ENCODE measurements at places on chromosomes 16 and 17.
A peak's percentile ranks its signal among the peaks of the same experiment; 100 is the strongest.

- no peak for DNase-seq
These were observed 21.1 kb downstream of the ETV4 start for GRCh38 chr17:43524945-43525575.

DNA sequence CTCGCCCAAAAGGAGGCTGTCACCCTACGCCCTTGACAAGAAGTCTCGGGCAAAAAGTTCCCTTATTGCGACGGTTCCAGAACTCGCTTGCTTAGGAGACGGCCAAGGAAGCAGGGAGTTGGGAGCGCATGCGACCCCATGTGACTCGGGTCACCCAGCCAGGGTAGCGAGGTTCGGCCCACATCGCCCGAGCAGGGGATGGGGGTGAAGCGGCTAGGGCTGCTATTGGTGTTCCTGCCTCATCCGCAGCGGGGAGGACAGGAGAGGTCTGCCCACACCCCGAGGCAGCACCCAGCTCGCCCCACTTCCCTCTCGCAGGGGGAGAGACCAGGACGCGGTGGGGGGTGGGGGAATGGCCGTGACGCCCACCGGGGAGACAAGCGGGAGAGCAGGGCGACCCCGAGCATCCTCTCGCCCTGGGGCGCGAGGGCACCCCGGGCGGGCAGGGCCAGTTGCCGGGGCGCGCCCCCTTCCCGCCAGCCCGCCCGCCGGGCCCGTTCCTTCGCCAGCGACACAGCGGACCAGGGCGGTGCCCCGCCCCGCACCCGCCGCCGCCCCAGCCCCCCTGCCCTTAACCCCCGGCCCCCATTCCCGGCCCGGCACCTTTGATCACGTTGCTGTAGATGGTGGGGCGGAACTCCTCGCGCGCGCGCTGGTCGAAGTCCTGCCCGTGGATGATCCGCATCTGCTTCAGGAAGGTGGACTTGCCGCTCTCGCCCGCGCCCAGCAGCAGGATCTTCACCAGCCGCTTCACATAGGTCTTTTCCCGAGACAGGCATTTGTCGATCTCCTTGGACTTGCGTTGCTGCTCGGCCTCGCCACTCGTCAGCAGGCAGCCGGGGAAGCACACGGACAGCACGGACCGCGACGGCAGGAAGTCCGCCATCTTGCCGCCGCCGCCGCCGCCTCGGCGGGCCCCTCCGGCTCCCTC lies 567 bp downstream of the GNA13 start:
- DNase-seq, result no peak

- no peak for DNase-seq
These were observed 164.0 kb downstream of the VPS53 start for GRCh38 chr17:550463-551180.

GRCh38 chr17:48749621-48750553 lies 21.3 kb upstream of the HOXB13 start:
- no peak for DNase-seq

DNA sequence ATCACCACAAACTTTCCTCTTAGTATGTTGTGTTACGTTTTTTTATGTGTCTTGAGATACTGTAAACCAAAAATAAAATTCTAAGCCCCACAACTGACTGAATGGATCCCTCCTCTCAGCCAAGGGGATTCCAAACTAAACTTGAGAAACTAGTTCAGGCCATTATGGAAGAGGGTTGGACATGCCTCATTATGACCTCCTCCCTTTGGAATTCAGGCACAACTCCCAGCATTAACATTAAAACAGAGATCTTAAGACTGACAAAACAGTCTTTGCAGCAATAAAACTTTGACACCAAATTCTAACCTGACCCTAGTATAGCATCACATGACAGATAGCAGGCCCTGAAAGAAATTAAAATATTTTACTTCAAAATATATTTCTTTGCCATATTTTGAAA lies 51.1 kb upstream of the SLC47A1 start:
- DNase-seq, result no peak

- DNase-seq, result peak; percentile 48
These were observed 4.3 kb upstream of the SGF29 start for GRCh38 chr16:28549301-28549899.

GRCh38 chr17:60333628-60334031 lies 58.3 kb downstream of the USP32 start:
- DNase-seq, result no peak
